ENCODE measurements at places on chromosomes 3 and 15.

DNA sequence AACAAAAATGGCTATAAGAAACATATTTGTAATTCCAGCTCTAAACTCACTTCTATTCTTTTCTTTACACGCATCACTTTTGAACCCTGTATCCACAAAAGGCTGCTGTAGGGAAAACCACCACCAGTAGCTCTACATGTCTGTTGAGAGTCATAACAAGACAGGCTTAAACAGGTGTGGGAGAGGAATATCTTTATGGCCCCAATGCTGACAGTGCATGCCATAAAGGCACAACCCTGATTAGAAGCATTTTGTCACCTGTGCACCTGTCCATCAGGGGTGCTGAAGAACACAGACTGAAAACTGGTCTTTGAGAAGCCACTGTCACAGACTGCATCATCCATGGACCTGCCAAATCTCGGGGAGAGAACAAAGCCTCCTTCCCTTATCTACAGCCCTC is 11.6 kb upstream of the CSPG5 start:
- DNase-seq = no peak

GRCh38 chr3:39323494-39323893 is 6.0 kb upstream of the CCR8 start:
- no peak for DNase-seq

GRCh38 chr15:40296561-40297230 is 11.0 kb downstream of the PLCB2 start:
- DNase-seq = no peak

GRCh38 chr15:100250176-100250800 is 91.5 kb downstream of the ADAMTS17 start:
- peak; percentile 45 for DNase-seq

- DNase-seq = no peak
Observed at GRCh38 chr15:41429003-41429890, 12.4 kb downstream of the RTF1 start.

- DNase-seq = no peak
Observed at GRCh38 chr15:81011593-81011992, 10.9 kb downstream of the TLNRD1 start.

DNA sequence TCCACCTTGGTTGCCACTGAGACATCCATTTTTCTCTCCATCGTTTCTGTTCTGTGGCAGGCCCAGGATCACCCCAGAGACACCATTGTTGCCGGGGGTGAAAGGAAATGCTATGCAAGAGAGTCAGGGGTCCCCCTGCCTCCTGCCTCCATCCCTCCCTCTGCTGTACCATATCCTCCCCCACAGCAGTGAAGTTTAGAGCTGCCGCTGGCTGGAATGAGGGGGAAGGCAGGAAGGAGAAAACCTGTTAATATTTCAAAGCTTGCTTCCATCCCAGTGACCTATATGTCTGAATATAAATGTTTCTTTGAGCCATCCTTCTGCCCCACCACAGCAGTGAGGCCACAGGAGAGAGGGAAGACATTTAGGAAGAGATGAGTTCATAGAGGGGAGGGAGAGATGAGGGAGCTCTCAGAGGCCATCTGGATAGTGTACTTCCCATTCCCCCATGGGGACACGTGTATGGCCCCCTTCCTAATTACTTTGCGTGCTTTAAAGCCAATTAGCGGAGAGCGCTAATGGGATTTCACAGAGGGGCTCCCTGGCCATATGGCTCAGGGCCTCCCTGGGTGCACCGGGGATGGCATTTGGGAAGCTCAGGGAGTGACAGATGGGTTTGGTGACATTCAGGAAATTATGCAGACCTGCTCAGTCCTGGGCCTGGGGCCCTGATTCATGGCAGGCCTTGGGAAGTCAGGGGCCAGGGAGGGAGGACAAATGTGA is 40.4 kb upstream of the CHRNB4 start:
- DNase-seq = peak; percentile 26

- DNase-seq = no peak
Observed at GRCh38 chr15:50261981-50262380, 3.5 kb downstream of the HDC start.
